Cerebellar nuclear complex (tissue), 1 donor: ENCODE measurements at places on chromosomes 2 and 18.

- DNase-seq = no peak
Measured at GRCh38 chr2:46978723-46979122, 63.1 kb upstream of the MCFD2 start.

GRCh38 chr2:146992466-146992865 lies 852.4 kb upstream of the ACVR2A start:
- DNase-seq = no peak

GRCh38 chr2:6730003-6730402 lies 135.7 kb downstream of the CMPK2 start:
- DNase-seq = no peak

DNA sequence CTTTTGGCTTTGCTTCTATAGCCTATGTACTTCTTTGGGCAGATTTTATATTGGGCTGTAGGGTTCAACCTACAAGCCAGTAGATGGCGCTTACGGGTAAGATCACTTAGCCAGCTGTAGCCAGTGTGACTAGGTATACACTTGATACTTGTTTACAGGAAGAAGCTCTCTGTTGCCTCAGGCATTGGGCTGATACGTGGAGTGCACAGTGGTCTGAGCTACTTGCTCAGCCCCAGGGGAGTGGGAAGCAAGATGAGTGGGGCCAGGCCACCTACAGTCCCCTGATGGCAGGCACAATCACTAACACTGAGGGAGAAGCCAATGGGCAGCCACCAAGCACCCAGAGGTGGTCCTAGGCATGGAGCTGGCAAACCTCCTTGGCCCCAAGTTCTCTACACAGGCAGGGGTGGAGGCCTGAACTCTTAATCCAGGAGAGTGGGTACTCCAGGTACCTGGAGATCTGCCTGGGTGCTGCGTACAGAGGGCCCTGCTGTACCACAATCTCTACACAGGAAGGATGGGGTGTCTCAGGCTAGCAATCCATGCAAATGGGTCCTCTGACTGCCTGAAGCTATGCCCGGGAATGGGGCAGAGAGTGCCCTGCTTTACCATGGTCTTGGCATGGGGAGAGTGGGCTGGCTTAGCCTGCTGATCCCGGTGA lies 122.2 kb downstream of the NCOA1 start:
- no peak for DNase-seq

DNA sequence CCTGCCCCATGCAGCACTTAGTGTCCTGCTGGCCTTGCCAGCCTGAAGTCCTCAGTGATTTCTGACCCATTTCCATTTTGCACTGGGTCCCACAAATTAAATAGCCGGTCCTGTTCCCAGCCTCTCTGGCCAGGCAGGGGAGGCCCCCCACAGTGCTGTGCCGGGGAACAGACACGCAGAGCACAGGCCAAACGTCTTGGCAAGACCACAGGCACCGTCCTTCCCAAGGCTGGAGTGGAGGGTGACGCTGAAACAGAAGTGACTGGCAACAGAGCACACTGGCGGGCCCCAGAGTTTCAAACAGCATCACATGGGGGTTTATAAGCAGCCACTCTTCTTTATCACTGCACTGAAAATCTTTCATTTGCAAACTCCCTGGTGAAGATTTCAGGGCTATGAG lies 52.2 kb downstream of the EDAR start:
- DNase-seq = no peak

DNA sequence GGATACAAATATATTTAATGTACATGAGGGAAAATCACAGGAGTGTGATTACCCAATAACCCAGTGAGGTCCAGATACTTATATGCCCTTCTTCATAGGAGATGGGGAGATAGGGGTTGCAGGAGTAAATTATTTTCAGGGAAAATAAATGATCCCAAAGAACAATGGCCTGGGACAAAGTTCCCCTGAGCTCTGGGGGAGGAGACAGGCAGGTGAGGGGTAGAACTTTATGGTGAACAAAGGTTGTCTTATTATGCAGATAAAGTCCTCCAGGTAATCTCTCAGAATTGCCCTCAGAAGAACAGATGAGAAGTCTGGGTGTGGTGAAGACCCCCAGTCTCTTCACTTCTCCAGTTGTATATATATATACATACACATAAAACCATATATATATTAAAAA lies 22.1 kb upstream of the RMDN2 start:
- DNase-seq = no peak

- DNase-seq = no peak
Measured at GRCh38 chr2:181367906-181368435, 89.2 kb upstream of the ITGA4 start.

GRCh38 chr2:171320208-171320621 lies 113.6 kb downstream of the METTL8 start:
- peak; percentile 60 for DNase-seq

- DNase-seq = no peak
Measured at GRCh38 chr2:126656431-126657147, 631 bp downstream of the GYPC start.

GRCh38 chr2:44770221-44771195 lies 171.0 kb upstream of the SIX3 start:
- DNase-seq = no peak

DNA sequence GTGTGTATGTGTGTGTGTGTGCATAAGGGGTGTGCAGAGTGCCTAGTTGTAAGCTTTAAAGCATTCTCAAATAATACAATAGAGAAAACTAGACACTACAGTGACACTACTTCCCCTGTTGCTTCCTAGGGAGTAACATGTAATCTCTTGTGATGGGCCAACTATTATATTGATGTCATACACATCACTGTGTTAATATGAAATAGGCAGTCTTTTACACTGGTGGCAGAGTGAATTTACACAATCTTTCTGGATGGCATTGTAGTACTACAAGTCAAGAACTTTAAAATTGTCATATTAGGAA lies 488.0 kb upstream of the ZEB2 start:
- DNase-seq = no peak

DNA sequence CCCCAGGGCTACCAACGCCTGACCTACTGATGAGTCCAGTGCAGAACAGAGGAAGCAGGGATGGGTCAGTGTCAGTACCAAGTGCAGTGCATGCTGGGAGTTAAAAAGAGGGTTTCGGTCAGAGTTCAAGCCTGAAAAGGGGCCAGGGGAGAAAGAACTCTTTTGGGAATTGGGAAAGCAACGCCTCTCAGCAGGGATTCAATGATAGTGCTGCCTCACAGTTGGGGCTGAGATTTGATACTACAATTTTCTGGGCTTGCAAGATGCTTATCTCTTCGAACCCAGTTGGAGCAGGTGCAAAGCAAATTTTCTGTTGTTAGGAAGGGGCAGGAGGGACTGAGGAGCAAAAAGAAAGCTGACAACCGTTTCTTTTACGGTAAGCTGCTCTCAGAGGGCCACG lies 82.6 kb downstream of the CERKL start:
- DNase-seq = no peak

- no peak for DNase-seq
Measured at GRCh38 chr2:240356700-240357640, 78.5 kb upstream of the GPC1 start.

DNA sequence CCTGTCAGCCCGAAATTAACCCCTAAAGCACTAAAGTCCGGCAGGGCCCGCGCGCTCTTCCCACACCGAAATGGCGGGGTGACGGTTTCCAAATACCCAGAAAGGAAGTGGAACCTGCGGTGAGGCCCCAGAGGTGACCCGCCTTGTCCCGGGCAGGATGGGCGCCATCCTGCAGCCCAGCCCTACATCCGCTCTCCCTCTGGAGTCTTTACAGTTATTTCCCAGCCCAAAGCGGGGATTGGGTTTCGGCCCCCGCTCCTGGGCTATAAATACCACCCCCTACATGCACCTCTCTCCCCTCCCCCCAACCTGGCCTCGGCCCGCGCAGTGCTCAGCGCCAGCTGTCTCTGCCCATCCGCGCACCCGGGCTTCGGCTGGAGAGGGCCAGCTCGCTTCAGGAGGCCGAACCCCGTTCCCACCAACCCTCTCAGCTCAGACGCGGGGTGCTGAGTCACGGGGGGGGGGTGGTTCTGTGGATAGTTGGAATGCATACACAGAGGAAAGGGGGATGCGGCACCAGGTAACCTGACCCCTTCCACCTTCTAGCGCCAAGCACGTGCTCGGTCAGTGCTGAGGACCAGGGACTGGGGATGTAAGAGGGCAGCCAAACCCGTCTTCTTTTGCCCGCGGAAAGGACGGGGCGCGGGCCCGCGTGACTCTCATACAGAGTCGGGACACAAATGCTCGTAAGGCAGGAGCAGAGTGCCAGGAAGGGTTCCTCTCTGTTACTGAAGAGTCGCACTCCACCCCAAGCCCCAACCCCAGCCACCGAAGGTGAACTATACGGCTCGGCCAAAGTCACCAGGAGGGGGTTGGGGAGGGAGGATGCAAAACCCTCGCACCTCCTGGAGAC lies at the start of gene TUBA4B:
TUBA4B (plus strand) TSS at position 344 of the 853 bp plus-strand sequence; CDS start at position 509, 165 bp downstream.
- DNase-seq = no peak

- DNase-seq = no peak
Measured at GRCh38 chr2:41482659-41483058, 565.2 kb upstream of the PKDCC start.

GRCh38 chr2:155714983-155715382 lies 617.5 kb downstream of the NR4A2 start:
- DNase-seq = no peak

DNA sequence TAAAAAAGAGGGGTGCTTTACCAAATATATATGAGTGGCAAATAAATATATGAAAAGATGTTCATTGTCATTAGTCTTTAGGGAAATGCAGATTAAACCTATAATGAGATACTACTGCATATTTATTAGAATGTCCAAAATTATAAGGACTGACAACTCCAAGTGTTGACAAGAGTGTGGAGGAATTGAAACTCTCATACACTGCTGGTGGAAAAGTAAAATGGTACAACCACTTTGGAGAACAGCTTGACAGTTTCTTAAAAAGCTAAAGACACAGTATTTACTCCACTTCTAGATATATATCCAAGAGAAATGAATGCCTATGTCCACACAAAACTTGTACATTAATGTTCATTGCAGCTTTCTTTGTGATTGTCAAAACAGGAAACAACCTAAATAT lies 50.4 kb downstream of the PLEK start:
- no peak for DNase-seq

DNA sequence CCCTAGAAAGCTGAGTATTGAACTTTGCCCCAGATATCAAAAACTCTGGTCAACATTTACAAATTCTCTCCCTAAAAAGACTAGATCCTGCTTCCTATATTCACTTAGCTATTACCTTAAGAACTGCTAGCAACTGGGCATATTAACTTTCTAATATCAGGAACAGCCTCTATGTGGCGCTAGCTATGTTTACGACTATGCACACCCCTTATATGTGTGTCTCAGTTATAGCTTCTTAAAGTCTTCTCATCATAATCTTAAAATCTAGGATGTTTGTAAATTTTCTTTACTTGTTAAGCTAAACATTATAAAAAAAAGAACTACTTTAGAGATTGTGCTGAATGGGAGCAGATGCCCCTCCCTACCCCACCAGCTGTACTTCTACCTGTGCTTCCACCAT lies 1.7 kb upstream of the STAMBP start:
- no peak for DNase-seq

- DNase-seq = no peak
Measured at GRCh38 chr18:45494811-45495210, 120.5 kb upstream of the SLC14A2 start.

DNA sequence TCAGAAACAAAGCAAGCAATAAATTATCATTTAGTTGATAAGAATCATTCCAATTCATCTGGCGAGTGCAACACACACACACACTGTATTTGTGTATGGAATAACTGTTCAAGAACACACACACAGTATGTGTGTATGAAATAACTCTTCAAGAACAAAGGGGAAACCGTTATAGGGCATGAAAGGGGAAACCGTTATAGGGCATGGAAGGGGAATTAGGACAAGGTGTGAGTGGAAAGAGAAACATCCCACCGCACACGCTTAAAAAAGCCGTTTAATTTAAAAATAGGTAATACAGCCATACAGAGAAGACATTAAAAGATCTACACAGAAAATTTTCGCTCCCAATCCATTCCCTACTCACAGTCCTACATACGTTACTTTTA lies 607 bp upstream of the TSN start:
- DNase-seq = no peak

GRCh38 chr2:226396541-226396940 lies 403.1 kb downstream of the IRS1 start:
- no peak for DNase-seq

DNA sequence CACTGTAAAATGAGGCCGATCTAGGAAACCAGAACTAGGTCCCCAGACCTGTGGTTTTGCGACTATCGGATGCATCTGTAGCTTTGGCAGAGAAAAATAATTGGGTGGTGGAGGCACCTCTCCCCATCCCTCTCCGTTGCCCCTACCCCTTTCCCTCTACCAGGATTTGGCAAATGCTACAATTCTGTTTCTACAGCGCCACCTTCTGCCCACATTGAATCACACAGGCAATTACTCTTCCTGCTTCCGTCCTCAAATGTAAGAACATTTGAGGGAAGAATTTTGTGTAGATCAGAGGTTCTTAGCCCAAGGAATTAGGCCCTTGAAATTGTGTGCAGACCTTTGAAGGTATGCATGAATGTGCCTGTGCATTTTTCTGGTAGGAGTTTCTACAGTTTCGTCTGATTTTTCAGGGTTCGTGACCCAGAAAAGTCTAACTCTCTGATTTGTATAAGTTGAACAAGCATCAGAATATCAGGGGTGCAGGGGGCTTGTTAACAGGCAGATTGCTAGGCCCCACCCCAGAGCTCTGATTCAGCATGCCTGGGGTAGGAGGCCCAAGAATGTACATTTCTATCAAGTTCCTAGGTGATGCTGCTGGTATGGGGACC lies 11.2 kb downstream of the ATP6V1B1 start:
- DNase-seq = no peak

GRCh38 chr18:33440060-33441043 lies at the start of gene CCDC178:
Gene CCDC178 (minus strand): TSS chr18:33440721. CDS start chr18:33412088, 28,633 bp downstream.
- DNase-seq = no peak

- DNase-seq = no peak
Measured at GRCh38 chr2:118388771-118389170, 300.5 kb downstream of the INSIG2 start.

GRCh38 chr2:197097578-197098366 lies 171.3 kb upstream of the PGAP1 start:
- DNase-seq = no peak

DNA sequence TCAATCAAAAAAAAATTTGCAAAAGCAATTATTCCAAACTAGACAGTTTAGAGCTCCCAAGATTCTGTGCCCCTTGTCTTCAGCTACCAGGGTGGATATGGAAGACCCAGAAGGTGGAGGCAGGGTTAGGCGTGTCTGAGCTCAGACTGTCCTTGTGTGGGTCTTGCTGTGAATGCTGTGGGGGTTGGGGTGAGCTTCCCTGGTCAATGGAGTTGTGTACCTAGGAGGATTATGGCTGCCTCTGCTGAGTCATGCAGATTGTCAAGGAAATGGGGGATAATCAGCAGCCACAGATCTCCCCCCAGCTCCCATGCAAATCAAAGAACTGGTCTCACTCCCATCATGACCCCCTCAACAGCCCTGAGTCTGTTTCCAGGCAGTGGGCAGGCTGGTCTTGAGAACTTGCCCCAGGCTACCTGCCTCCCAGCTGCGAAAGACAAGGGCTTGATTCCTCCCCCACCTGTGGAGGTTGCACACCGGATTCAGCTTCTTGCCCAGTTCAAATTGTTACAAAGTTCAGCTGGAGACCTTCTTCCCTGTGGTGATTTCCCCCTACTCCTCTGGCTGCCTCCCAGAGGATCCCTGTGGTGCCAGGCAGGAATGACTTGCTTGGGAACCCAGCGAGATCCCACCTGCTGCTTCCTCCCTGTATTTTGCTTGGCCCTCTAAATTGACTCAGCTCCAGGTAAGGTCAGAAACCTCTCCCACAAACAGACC lies 77.0 kb downstream of the RAD51AP2 start:
- no peak for DNase-seq
